Endothelial cell (in vitro differentiated cells): ENCODE measurements at places on chromosomes 11 and 22.
A peak's percentile ranks its signal among the peaks of the same experiment; 100 is the strongest.

DNA sequence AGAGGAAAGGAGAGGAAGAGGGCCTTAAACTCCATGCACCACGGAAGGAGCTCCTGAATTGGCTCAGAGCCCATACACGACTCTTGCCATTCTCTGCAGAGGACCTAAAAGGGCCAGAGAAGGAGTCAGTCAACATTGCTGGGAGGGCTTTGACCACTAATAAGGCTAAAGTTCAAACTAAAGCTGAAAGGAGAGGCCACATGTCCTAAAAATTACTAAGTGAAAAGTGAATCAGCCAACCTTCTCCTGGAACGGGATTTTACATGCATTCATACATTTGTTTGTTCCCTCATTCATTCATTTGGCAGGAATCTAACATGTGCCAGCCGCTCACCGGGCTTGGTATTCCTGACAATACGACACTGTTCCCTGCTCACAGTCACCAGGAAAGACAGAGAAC is 10.5 kb downstream of the CLMP start:
- H3K27me3 ChIP-seq: peaks cover 10% of the 10 kb centered on the region
- no peak overlapping the region for H3K4me3 ChIP-seq
- peaks cover 11% of the 10 kb centered on the region for H3K4me1 ChIP-seq
- no peaks in the 10 kb centered on the region for H3K36me3 ChIP-seq
- DNase-seq: no peak

DNA sequence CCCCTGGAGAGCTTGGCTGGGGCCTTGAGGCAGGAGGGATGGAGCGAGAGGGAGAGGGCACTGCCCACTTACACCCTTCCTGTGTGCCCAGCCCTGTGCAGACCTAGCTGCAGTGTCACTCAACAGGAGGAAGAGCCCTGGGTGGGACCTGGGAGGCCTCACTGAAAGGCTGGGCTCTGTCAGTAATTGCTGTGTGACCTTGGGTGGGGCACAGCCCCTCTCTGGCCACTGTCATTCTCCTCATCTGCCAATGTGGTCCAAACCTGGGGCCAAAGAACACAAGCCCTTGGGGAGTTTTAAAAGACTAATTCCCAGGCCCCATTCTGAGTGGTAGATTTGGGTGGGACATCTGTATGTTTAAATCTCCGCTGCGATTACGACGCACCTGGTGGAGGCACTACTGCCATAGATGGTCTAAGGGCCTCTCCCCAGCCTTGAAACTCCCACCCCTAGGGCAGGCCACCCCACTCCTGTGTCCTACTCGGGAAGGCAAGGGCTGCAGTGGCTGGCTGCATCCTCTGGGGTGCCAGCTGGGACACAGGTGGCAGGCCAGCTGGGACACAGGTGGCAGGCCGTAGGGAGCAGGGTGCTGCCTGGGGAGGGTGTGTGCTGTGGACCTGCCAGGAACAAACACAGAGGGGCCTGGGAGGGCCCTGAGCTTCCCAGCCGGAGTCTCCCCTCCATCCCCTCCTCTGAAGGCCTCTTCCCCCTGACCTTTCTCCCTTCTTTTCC is 12.3 kb upstream of the SOX10 start:
- no peak for DNase-seq
- H3K4me3 ChIP-seq: no peak overlapping the region
- H3K4me1 ChIP-seq: no peaks in the 10 kb centered on the region
- no peak overlapping the region for H3K27ac ChIP-seq
- peaks cover 2% of the 10 kb centered on the region for H3K27me3 ChIP-seq

DNA sequence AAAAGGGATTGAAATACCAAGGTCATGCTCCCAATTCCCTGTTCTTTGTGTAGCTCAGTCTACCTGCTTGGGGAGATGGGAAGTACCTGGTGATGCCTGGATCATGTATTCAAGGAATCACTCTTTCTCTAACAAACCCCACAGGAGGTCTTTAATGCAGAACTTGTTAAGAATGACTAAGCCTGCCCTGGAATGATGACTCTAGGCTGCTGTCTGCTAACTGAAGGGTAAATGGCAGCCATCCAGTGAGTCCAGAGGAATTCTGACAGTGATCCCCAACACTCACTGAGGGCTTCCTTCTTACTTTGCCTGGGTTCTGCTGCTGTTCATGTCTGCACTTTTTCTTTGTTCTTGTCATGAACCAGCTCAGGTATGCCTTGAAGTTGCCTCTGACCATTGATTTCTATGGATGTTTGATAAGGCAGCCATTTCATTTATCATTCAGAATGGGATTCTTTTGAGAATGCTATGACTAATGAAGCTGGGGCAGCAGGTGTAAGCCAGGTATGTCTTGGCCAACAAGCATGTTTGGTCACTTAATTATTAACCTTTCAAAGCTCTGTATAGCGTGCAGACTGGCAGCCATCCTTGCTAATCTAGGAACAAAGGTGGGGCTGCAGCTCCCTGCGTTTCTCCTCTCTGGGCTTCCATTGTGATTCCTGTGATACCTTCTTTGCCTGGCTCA is 11.4 kb downstream of the PRSS23 start:
- no peak for DNase-seq
- H3K4me1 ChIP-seq: peaks cover 8% of the 10 kb centered on the region
- no peak overlapping the region for H3K4me3 ChIP-seq
- H3K36me3 ChIP-seq: no peaks in the 10 kb centered on the region

DNA sequence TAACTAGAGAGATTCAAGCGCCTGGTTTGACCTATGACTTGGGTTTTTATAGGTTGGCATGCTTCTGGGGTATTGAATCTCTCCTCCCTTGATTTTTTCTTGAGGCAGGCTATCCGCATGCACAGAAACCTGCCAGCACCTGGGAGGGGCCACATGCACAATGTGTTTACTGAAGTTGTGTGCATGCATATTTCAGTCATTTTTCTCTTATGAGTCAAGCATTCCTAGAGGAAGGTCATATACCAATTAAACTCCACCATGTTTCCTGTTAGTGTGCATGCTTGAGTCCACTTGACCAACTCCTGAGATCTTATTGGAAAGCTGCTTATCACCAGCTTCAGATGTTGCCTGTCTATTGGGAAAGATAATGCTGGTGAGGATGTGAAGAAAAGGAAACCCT is 1718.4 kb downstream of the LRRC4C start:
- peaks cover 3% of the 10 kb centered on the region for H3K27me3 ChIP-seq
- H3K36me3 ChIP-seq: peaks cover 4% of the 10 kb centered on the region
- H3K27ac ChIP-seq: no peak overlapping the region
- no peak for DNase-seq
- no peaks in the 10 kb centered on the region for H3K4me1 ChIP-seq
- H3K4me3 ChIP-seq: no peak overlapping the region

DNA sequence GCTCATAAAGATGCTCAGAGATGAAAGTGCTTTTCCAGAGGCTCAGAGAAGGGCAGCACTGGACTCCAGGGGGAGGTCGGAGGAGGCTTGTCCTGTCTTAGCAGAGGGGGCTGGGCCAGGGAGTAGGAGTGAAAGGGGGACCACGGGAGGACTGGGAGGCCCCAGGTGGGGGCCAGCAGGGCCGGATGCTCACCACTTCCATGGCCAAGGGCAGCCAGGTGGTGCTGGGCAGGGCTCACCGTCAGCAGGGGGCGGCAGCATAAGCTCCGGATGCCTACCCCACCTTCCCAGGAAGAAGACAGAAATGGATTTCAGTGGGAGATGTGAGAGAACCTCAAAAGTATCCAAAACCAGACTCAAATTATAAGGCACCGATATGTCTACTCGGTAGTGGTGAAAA is 11.0 kb downstream of the RAB36 start:
- H3K36me3 ChIP-seq: no peaks in the 10 kb centered on the region
- no peaks in the 10 kb centered on the region for H3K27me3 ChIP-seq
- H3K4me1 ChIP-seq: peaks cover 13% of the 10 kb centered on the region
- H3K4me3 ChIP-seq: no peak overlapping the region
- no peak overlapping the region for H3K27ac ChIP-seq
- DNase-seq: no peak

GRCh38 chr11:36478700-36479329 is 31.3 kb downstream of the TRAF6 start:
- peaks cover 1% of the 10 kb centered on the region for H3K27me3 ChIP-seq
- H3K27ac ChIP-seq: no peak overlapping the region
- DNase-seq: peak; percentile 33
- no peak overlapping the region for H3K4me3 ChIP-seq

DNA sequence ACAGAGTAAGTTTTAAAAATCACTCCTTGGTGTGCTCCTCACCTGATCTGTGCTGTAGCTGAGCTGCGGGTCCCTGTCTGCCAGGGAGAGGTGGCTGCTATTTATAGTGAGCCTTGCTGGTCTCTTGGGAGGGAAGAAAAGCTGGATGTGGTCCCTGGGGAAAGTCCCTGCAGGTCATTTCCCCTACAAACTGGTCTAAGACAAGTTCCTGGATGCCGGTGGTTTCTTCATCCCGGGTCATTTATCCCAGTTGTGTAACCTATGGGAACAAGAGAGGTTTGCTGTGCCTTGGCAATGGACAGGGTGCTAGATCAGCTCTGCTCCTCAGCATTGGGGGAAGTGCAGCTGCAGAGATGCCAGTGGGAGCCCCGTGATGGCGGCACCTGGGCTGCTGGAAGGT is at the start of gene SAA2:
TSS of gene SAA2 (minus strand) at position 108 of the 400 bp plus-strand sequence. CDS start 657 bp downstream, outside the sequence.
- DNase-seq: no peak
- no peaks in the 10 kb centered on the region for H3K36me3 ChIP-seq
- no peak within 1 kb of the TSS for H3K27ac ChIP-seq
- H3K27me3 ChIP-seq: no peaks in the 10 kb centered on the region

- H3K4me1 ChIP-seq: peaks cover 80% of the 10 kb centered on the region
- peaks cover 10% of the 10 kb centered on the region for H3K27me3 ChIP-seq
- peak overlapping the region; percentile 88 for H3K27ac ChIP-seq
- H3K4me3 ChIP-seq: peak overlapping the region; percentile 53
These were observed 18.2 kb downstream of the LIMK2 start for GRCh38 chr22:31230155-31230870.

- H3K27ac ChIP-seq: no peak overlapping the region
- peaks cover 32% of the 10 kb centered on the region for H3K4me1 ChIP-seq
- no peak for DNase-seq
- no peak overlapping the region for H3K4me3 ChIP-seq
- peaks cover 3% of the 10 kb centered on the region for H3K27me3 ChIP-seq
- H3K36me3 ChIP-seq: no peaks in the 10 kb centered on the region
These were observed 4.0 kb upstream of the SLC43A3 start for GRCh38 chr11:57430952-57431351.

DNA sequence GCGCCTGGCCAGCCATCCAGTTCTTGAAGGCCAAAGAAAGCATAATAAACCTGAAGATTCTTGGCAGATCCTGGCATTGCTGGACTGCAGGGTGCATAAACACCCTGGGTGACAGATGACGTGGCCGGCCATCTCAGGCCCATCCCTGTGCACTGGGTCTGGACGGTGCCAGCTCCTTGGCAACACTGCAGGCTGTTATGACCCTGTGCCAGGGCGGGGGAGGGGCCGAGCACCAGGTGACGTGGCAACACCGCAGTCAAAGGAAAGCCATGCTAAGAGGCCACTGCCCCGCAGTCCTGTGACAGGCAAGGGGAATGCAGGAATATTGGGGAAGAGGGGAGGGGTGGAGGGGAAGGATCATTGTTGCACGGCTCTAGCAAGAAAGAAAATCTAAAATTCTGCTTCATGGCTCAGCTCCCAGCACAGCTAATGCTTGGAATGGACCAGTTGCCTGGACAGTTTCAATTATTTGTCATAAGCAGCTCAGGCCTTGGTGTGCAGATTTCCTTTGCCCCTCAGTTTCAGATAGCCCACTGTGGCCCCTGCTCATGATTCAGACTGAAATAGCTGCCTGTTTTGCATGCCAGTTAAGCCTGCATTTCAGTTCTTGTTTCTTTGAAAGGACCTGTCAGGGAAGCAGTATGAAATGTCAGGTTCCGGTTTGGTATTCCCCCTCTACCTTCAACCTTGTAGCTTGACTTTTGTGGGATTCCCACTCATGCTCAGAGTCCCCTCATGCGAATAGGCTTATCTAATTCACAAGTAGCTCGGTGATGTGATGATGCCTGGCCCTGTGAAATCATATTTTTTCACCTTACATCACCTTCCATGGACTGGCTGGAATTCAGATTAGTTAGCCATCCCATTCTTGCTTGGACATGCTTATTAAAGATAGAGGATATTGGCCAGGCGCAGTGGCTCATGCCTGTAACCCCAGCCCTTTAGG is 29.7 kb upstream of the DDX6 start:
- H3K27me3 ChIP-seq: no peaks in the 10 kb centered on the region
- H3K36me3 ChIP-seq: no peaks in the 10 kb centered on the region
- no peak overlapping the region for H3K4me3 ChIP-seq
- peaks cover 2% of the 10 kb centered on the region for H3K4me1 ChIP-seq
- no peak overlapping the region for H3K27ac ChIP-seq
- DNase-seq: no peak

- no peak for DNase-seq
- no peaks in the 10 kb centered on the region for H3K36me3 ChIP-seq
- H3K4me3 ChIP-seq: no peak overlapping the region
- H3K27ac ChIP-seq: no peak overlapping the region
These were observed 1.8 kb upstream of the GDPD4 start for GRCh38 chr11:77303328-77303727.

- no peak for DNase-seq
- peaks cover 4% of the 10 kb centered on the region for H3K36me3 ChIP-seq
- no peak overlapping the region for H3K27ac ChIP-seq
- peaks cover 11% of the 10 kb centered on the region for H3K27me3 ChIP-seq
These were observed 128.8 kb upstream of the ANO1 start for GRCh38 chr11:69949327-69949726.

DNA sequence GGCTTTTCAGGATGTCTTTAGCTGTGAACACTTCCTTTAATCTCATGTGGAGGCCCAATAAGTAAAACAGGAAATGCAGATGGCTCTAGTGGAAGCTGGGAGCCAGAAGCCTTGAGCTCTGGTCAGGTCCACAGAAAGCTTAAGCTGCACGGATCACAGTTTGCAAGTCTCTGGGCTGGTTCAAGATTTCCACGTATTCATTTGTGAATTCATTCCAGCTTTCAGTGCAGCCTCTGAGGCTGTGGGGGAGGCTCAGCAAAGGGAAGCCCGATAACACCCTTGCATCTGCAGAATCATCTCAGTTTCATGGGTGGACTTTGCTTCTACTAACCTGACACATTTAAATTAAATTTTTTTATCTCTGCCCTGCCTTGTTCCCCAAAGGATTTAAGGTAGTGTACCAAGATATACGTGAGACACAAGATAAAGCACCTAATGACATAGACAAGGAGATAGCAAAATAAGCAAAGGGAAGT is 65.6 kb downstream of the ISX start:
- no peak for DNase-seq
- peaks cover 12% of the 10 kb centered on the region for H3K4me1 ChIP-seq
- H3K36me3 ChIP-seq: no peaks in the 10 kb centered on the region

DNA sequence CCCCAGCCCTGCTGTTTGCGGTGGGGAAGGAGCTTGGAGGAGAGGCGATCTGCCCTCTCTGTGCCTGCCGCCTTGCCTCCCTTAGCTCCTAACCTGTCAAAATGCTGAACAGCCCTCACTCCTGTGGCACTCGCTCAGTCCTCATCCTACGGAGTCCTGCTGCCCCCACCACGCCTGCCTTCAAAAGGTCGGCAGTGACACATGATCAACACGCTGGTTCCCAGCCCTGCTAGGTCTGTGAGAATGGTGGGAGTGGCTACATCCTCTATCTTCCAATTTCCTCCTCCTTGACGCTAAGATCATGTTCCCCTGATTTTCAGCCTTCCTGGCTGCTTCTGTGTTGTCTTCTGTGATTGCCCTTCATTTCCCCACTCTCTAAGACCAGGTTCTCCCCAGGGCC is 120.2 kb upstream of the TBCEL start:
- H3K27me3 ChIP-seq: peaks cover 10% of the 10 kb centered on the region
- no peak overlapping the region for H3K4me3 ChIP-seq
- H3K36me3 ChIP-seq: no peaks in the 10 kb centered on the region
- no peak for DNase-seq
- H3K4me1 ChIP-seq: peaks cover 6% of the 10 kb centered on the region
- no peak overlapping the region for H3K27ac ChIP-seq
